ENCODE measurements at places on chromosomes 5 and 9.

- no peak for DNase-seq
These were observed 16.7 kb downstream of the VCAN start for GRCh38 chr5:83488271-83488670.

- DNase-seq, result no peak
These were observed 88.7 kb upstream of the PRRC1 start for GRCh38 chr5:127428748-127429147.

GRCh38 chr5:160493806-160494338 lies 72.2 kb downstream of the PTTG1 start:
- DNase-seq, result no peak

- DNase-seq, result no peak
These were observed 107.9 kb downstream of the TRIO start for GRCh38 chr5:14250748-14251701.

DNA sequence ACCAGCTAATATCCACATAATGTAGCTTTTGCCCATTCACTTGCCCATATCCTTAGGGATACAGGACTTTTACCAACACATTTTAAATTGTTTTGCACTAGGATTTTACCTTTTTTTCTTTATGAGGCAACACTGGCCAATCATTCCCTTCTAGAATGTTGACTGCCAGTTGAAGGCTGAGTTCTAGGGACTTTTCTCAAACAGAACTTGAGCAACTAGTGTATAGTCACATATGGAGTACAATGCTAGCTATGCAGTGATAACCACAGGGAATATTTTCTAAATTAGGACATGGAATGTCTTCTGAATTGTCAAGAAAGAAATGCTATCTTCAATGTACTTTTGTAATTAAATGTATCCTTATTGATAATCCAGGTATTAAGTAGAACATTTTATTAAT lies 133.6 kb downstream of the OXCT1 start:
- DNase-seq, result no peak

DNA sequence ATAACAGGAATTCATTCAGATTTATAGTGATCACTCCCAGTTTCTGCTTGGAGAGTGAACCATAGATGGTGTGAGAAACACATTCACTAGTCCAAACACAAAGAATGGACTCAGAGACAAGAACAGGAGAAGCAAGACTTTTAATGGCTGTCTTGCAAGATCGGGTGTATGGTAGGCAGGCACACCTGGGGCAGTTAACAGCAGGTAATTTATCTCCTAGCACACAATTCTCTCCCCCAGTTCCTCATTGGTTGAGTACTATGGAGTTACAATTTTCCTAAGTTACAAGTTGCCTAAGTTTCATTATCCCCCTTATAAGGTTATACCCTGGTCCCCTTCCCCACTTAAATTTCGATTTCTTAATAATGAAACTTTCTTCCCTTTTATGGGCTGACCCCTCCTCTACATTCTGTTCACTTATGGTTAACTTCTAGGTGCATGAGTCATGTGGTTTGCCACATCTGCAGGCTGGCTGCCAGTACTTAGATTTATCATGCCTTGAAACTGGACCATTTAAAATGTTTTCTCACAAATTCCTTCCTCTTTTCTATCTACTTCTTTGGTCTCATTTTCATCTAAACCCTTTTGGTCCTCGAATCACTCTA lies 623.3 kb downstream of the HINT1 start:
- DNase-seq, result no peak

- DNase-seq, result no peak
These were observed 221.3 kb upstream of the SMC2 start for GRCh38 chr9:103872811-103873210.

DNA sequence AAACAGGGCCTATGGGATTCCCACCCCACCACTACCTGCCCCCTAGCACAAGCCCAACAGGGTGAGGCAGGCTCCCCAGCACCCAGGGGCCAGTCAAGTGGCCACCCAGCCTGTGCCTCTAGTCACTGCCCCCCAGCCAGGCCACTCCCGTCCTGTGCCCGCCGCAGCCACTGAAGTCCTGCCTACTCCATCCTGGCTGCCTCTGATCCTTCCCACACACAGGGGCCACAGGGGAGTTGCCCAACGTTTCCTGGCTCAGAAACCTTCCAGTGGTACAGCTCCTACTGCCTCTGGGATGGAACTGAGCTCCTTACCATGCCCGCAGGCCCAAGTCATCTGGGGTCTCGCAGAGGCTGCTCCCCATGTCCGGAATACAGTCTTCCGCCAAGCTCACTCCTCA lies 70.2 kb upstream of the STXBP1 start:
- no peak for DNase-seq

- DNase-seq, result no peak
These were observed 3.0 kb downstream of the FGF18 start for GRCh38 chr5:171422495-171422894.

DNA sequence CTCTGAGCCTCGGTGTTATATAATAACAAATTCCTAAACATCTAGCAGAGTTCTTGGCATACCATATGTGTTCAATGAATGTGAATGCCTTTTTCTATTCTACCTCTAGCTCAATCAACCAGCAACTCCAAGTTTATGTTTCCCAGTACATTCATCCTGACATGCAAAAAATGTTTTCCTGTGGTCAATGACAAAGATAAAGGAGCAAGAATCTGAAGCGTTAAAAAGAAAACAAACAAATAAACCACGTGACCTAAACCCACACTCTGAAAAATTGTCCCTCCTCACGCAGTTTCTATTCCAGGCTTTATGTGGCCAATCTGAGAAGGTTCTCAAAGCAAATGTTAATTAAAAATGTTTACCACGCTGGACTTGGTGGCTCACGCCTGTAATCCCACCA lies 18.0 kb downstream of the KLF4 start:
- DNase-seq, result no peak

DNA sequence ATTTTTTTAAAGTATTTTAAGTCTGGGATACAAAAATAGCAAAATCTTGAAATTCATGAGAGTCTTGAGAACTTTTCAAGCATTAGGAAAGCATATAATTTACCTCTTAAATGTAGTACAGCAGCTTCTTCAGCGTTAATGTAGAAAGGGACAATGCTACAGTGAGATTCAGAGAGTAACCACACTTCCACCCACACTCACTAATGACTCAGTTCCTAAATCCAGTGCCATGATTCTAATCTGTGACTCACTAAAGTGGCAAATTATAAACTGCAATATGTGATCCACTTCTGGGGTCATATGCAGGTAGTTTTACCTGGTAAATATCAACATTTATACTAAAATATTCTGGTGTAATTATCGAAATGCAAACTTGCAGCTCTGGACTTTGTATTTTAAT lies 434.5 kb upstream of the TUSC1 start:
- no peak for DNase-seq

- no peak for DNase-seq
These were observed 218.0 kb downstream of the PIK3R1 start for GRCh38 chr5:68433526-68433922.

GRCh38 chr9:135480071-135480939 lies 723 bp downstream of the PPP1R26 start:
- DNase-seq, result no peak

DNA sequence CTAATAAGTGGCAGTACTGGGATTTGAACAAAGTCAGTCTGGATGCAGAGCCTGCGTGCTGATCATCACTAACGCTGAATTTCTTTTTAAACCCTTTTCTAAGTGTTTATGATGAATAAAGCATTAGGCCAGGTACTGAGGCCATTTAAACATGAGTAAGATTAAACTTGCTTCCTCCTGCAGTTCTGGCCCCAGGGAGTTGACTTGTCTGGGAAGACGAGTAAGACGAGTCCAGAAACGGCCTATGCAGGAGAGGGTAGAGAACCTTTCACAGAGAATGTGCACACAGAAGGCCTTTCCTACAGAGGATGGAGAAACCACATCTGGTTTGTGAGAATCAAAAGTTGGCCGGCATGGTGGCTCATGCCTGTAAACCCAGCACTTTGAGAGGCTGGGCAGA lies 42.9 kb downstream of the SPRY4 start:
- DNase-seq, result no peak

DNA sequence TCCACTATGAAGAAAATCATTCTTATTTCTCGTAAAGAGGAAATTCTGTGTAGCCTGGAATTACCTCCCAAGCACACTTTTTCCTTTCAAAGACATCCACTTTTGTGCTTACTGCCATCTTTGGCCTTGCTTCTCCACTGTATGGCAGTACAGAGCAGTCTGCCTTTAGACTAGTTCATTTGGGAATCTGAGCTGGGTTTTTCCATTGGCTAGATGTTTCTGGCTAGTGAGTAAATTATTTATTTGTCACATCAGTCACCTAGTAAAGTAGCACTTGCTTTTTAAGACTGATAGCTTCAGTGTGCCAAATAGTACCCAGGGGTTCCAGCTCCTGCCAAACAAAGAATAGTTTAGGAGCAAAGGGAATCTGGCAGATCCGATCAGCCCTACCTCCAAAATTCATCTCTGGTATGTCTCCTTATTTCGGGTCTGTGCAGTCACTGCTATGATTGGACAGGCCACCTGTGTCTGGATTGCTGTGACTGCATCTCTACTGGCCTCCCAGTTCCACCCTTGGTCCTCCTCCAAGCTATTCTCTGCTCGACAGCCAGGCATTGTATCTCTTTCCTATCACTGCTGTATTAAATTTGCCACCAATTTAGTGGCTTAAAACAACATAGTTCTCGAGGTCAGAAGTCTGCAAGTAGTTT lies 97.6 kb downstream of the NUDT12 start:
- no peak for DNase-seq

DNA sequence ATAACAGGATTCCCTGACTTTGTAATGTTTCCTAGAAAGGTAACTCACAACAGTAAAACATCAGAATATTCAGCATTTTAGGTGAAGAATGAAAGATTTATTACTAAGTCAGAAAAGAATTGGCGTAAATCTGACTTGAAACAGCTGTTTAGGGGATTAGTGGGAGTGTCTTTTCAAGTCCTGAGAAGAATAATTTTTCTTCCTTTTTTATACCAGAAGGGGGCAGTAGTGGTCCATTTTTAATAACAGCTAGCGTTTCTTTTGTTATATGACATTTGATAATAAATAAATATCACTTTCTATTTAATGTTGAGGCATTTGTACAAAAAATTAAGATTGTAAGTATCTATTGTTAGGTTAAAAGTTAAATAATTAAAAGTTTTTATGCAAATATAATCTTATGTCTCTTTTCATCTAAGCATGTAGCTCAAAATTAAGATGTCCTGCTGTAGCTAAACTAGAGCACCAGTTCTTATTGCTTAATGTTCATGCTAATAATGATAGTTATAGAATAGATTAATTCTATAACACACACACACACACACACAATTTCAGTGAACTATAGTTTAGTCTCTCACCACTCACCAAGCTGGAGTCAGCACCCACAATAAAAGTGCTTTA lies 258.7 kb upstream of the ARRDC3 start:
- no peak for DNase-seq

DNA sequence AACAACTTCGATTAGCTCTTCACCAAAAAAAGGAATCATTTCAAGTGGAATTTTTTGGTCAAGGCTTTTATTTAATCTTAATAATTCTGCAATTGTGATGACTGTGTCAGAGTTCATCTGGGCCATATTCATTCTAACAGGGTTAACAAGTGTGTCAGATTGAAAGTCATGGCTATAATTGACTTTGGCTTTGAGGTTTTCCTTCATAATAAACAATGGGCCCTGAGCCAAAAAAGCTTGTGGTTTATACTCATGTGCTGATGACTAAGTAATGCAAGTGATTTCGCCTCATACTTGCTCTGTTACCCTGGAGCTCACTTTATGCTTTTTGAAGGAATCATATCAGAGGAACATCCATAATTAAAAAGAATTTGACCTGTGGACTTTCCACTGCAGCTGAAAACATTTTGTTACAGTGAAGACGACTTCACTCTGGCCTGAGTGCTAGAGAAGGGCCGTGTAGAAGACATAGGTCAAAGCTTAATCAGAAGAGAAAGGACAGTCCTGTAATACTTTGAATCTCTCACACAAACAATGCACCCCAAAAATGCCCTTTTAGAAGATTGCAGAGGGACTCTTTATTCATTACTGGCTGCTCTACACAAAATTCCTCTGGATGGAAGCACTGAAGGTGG lies 101.7 kb downstream of the GDNF start:
- DNase-seq, result no peak

DNA sequence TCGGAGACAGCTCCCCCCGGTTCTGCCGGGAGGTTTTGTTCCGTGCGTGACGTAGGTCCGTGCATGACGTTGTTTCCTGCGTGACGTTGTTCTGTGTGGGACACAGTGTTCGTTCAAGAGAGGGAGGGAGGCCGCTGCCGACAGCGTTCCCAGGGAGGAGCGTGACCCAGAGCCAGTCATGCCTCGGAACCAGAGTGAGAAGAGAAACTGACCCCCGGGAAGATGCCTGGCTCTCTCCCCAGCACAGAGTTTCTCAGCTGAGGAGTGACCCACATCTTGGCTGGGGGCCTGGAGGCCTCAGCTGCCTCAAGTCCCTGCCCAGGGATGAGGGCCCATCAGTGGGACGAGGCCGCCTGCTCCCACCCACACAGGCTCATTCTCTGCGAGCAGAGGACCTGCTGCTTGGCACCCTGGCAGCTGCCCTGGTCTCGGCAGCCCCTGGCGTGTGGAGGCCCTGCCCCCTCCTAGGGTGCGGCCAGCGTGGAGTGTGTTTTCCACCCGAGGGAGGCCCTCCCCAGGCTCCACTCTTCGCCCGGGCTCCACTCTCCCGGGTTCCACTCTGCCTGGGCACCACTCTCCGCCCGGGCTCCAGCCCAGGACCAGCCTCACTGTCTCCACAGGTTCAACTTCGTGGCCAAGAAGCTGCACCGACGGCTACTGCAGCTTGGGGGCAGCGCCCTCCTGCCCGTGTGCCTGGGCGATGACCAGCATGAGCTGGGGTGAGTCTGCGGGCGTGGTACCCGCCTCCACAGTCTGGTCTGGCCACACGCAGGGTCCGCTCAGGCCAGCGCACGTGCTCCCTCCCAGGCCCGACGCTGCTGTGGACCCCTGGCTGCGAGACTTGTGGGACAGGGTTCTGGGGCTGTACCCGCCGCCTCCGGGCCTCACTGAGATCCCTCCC lies 7.9 kb downstream of the NDOR1 start:
- DNase-seq, result peak; percentile 36

DNA sequence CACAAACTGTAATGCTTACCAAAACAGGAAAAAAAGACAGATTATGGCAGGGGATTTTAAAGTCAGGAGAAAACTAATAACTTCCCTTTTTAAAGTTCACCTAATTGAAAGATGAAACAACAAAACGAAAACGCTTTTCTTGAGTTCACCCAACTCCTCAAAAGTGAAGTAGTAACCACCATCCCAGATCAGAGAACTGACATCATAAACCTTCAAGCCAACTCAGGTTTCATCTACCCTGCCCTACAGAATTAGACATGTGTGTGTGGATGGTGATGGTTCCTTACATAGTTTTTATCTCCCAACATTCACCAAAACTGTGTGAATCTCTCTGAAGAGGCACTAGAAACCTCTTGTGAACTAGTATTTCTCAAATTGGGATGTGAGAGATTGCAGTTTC lies 195.2 kb upstream of the PTGER4 start:
- DNase-seq, result no peak

All from substantia nigra (tissue), 51 donors.